ENCODE measurements at places on chromosomes 11 and 22.
A peak's percentile ranks its signal among the peaks of the same experiment; 100 is the strongest.

DNA sequence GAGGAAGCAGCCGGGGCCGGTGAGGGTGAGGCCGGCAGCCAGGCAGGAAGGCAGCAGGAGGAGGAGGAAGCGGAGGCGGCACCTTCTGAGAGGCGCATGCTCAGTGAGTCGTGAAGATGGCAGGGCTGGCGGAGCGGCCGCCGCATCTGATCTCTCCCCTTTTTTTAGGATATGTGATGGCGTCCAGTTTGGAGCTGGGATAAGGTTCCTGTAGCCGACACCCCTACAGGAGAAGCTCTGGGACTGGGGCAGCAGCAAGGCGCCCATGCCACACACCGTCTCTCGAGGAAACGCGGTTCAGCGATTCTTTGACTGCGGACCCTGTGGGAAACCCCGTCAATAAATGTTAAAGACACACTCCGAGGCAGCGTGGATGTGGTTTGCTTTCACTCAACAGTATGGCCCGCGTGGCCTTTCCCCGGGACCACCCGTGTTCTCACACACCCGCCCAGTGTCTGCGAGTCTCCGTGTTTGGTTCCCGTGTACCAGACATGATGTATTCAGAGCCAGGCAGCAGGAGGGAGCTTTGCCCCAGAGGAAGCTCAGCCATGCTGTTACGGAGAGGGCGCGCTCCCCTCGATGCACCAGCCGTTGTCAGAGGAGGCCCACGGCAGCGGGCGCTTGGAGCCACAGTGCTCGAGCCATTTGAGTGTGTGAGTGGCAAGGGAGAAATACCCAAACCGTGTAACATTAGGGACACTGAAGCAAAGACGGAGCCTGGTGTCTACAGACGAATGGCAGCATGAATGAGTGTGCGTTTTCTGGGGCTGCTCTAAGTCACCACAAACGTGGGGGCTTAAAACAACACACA is 27.7 kb upstream of the PARVB start:
- H3K4me1 ChIP-seq = peaks cover 11% of the 10 kb centered on the region
- peak overlapping the region; percentile 46 for H3K27ac ChIP-seq
- H3K4me3 ChIP-seq = peak overlapping the region; percentile 24
- peaks cover 37% of the 10 kb centered on the region for H3K36me3 ChIP-seq

GRCh38 chr11:7457211-7457610 is 28.1 kb upstream of the OLFML1 start:
- no peaks in the 10 kb centered on the region for H3K27me3 ChIP-seq
- H3K4me1 ChIP-seq = no peaks in the 10 kb centered on the region
- DNase-seq = no peak
- no peak overlapping the region for H3K27ac ChIP-seq
- H3K36me3 ChIP-seq = no peaks in the 10 kb centered on the region
- no peak overlapping the region for H3K4me3 ChIP-seq

GRCh38 chr11:62553080-62553838 is 6.7 kb upstream of the AHNAK start:
- peak overlapping the region; percentile 83 for H3K27ac ChIP-seq
- peaks cover 70% of the 10 kb centered on the region for H3K4me1 ChIP-seq
- no peak overlapping the region for H3K4me3 ChIP-seq
- peak; percentile 80 for DNase-seq
- peaks cover 10% of the 10 kb centered on the region for H3K27me3 ChIP-seq
- peaks cover 3% of the 10 kb centered on the region for H3K36me3 ChIP-seq

DNA sequence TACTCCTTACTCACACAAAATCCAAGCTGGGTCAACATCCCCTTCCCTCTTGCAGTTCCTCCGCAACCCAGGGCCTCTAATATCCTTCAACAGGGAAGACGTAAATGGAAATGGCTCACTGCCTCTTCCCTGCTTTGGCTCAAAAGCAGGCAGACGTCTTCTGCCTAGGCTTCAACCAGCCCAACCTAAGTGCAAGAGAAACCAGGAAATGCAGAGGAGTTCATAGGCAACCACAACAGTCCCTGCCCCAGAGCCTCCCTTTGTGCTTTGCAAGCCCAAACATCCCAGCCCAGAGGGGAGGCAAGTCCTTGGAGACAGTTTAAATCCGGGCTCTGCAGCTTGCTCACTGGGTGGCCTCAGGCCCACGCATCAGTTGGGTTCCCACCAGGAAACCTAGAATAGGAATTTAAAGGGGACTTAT is 33.3 kb downstream of the CD6 start:
- no peak overlapping the region for H3K4me3 ChIP-seq
- DNase-seq = peak; percentile 78
- peak overlapping the region; percentile 5 for H3K27ac ChIP-seq
- H3K36me3 ChIP-seq = peaks cover 38% of the 10 kb centered on the region

- no peaks in the 10 kb centered on the region for H3K27me3 ChIP-seq
- no peak overlapping the region for H3K4me3 ChIP-seq
- DNase-seq = no peak
- no peaks in the 10 kb centered on the region for H3K36me3 ChIP-seq
- no peak overlapping the region for H3K27ac ChIP-seq
Measured at GRCh38 chr11:76701294-76702040, 30.9 kb upstream of the LRRC32 start.

- no peaks in the 10 kb centered on the region for H3K27me3 ChIP-seq
- H3K36me3 ChIP-seq = peaks cover 35% of the 10 kb centered on the region
- H3K4me1 ChIP-seq = peaks cover 27% of the 10 kb centered on the region
- H3K27ac ChIP-seq = peak overlapping the region; percentile 97
Measured at GRCh38 chr11:117230999-117231841, 653 bp downstream of the PCSK7 start.

GRCh38 chr11:26730414-26731083 is 8.7 kb upstream of the SLC5A12 start:
- no peak overlapping the region for H3K4me3 ChIP-seq
- no peak for DNase-seq
- H3K36me3 ChIP-seq = no peaks in the 10 kb centered on the region
- no peak overlapping the region for H3K27ac ChIP-seq

- no peak overlapping the region for H3K4me3 ChIP-seq
- no peak overlapping the region for H3K27ac ChIP-seq
- no peaks in the 10 kb centered on the region for H3K36me3 ChIP-seq
- DNase-seq = no peak
Measured at GRCh38 chr11:33463059-33463458, 205.9 kb downstream of the HIPK3 start.

GRCh38 chr11:122337241-122337640 is 221.2 kb upstream of the BLID start:
- DNase-seq = no peak
- H3K4me3 ChIP-seq = no peak overlapping the region
- no peaks in the 10 kb centered on the region for H3K4me1 ChIP-seq
- no peaks in the 10 kb centered on the region for H3K27me3 ChIP-seq
- no peak overlapping the region for H3K27ac ChIP-seq
- H3K36me3 ChIP-seq = no peaks in the 10 kb centered on the region

GRCh38 chr11:71108013-71108865 is 144.1 kb downstream of the SHANK2 start:
- no peaks in the 10 kb centered on the region for H3K27me3 ChIP-seq
- no peak for DNase-seq
- no peak overlapping the region for H3K27ac ChIP-seq
- no peak overlapping the region for H3K4me3 ChIP-seq
- no peaks in the 10 kb centered on the region for H3K36me3 ChIP-seq
- H3K4me1 ChIP-seq = no peaks in the 10 kb centered on the region

DNA sequence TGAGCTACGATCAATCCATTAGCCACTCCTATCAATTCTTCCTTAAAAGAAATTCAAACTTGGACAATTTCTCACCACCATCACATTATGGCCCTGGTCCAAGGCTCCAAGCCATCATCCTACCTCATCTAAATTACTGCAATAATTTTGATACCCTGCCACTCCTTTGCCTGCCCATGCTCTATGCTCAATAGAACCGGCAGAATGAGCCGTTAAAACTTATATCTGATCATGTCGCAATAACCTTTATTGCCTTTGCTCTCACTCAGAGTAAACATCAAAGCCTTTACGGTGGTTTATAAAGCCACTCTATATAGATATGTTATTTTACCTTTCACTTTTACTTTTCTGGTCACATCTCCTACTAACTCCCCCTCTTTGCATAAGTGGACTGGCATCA is 2392.1 kb upstream of the RAG2 start:
- H3K27ac ChIP-seq = no peak overlapping the region
- no peaks in the 10 kb centered on the region for H3K27me3 ChIP-seq
- no peak overlapping the region for H3K4me3 ChIP-seq
- no peaks in the 10 kb centered on the region for H3K36me3 ChIP-seq

- no peak overlapping the region for H3K4me3 ChIP-seq
- H3K27ac ChIP-seq = peak overlapping the region; percentile 42
- H3K27me3 ChIP-seq = peaks cover 2% of the 10 kb centered on the region
- no peak for DNase-seq
- no peaks in the 10 kb centered on the region for H3K36me3 ChIP-seq
Measured at GRCh38 chr11:7600205-7600775, 73.0 kb downstream of the CYB5R2 start.

DNA sequence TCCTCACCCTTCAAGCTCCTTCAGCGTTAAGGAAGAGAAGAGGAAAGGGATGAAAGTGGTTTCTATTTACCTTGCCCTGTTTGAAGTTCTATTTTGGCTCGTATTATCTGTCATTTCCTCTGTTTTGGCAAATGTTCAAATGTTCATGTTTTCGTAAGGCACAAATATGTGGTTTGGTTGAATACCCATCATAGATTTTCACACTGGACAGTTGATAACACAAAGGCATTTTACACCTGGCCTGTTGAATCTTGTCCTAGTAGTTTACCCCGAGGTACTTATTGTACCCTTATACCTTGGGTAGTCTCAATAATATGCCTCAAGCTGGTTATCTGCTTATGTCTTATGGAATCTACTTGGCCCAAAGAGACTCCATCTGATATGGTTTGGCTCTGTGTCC is 706.9 kb downstream of the METTL15 start:
- H3K27me3 ChIP-seq = no peaks in the 10 kb centered on the region
- no peak for DNase-seq
- no peaks in the 10 kb centered on the region for H3K4me1 ChIP-seq
- H3K4me3 ChIP-seq = no peak overlapping the region

DNA sequence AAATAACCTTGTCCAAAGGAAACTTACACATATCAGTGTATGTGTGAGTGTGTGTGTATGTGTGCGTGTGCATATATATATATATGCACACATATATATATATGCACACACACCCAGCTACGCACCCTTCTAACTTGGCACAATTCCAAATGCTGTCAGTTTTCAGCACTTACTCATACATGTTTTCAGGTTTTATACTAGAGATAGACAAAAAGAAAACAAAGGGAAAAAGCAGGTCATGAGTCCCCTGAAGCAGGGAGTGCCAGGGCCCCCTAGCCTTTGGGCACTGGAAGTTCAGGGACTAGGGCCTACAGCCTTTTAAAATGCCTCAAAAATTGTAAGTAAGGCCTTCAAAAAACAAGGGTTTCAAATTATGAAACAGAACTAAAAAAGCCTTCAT is 265.4 kb downstream of the CADM1 start:
- no peak overlapping the region for H3K27ac ChIP-seq
- no peaks in the 10 kb centered on the region for H3K36me3 ChIP-seq
- no peaks in the 10 kb centered on the region for H3K4me1 ChIP-seq
- no peak overlapping the region for H3K4me3 ChIP-seq
- H3K27me3 ChIP-seq = no peaks in the 10 kb centered on the region

GRCh38 chr11:12169822-12170221 is 59.4 kb downstream of the MICAL2 start:
- no peak for DNase-seq
- no peaks in the 10 kb centered on the region for H3K4me1 ChIP-seq
- no peaks in the 10 kb centered on the region for H3K36me3 ChIP-seq
- H3K27ac ChIP-seq = no peak overlapping the region

GRCh38 chr11:107859459-107860239 is 1.1 kb upstream of the SLC35F2 start:
- H3K4me3 ChIP-seq = peak overlapping the region; percentile 55
- H3K27me3 ChIP-seq = peaks cover 7% of the 10 kb centered on the region
- peaks cover 6% of the 10 kb centered on the region for H3K4me1 ChIP-seq
- H3K27ac ChIP-seq = peak overlapping the region; percentile 61
- peak; percentile 19 for DNase-seq
- H3K36me3 ChIP-seq = no peaks in the 10 kb centered on the region

DNA sequence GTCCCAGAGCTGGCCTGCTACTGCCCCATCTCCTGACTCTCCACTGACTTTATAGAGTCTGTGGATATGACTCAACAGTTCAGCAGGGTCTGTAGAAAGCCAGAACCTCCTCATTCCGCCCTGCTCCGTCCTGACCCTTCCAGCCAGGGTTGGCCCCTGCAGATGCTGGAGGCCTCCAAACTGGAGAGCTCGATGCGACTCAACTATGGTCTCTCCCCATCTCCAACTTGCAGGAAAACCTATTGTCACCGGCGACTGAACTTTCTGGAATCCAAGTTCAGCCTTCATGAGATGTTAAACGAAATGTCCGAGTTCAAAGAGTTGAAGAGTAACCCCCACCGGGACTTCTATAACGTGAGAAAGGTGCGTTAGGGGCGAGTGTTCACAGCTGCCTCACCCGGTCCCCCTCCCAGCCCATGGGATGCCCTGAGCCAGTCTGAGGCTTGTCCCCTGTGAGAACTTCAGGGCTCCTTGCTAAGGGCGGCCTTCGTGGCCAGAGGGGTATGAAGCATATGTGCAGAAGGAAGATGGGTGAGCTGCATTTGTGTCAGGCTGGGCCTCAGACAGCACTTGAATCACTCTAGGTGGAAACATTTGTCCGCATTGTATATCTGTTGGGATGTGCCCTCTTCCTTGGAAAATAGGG is 32.1 kb downstream of the AMPD3 start:
- peaks cover 18% of the 10 kb centered on the region for H3K4me1 ChIP-seq
- H3K36me3 ChIP-seq = peaks cover 55% of the 10 kb centered on the region
- no peak overlapping the region for H3K4me3 ChIP-seq
- H3K27ac ChIP-seq = no peak overlapping the region
- DNase-seq = no peak

GRCh38 chr11:70002433-70002832 is 75.7 kb upstream of the ANO1 start:
- no peak for DNase-seq
- no peaks in the 10 kb centered on the region for H3K36me3 ChIP-seq
- no peaks in the 10 kb centered on the region for H3K4me1 ChIP-seq

DNA sequence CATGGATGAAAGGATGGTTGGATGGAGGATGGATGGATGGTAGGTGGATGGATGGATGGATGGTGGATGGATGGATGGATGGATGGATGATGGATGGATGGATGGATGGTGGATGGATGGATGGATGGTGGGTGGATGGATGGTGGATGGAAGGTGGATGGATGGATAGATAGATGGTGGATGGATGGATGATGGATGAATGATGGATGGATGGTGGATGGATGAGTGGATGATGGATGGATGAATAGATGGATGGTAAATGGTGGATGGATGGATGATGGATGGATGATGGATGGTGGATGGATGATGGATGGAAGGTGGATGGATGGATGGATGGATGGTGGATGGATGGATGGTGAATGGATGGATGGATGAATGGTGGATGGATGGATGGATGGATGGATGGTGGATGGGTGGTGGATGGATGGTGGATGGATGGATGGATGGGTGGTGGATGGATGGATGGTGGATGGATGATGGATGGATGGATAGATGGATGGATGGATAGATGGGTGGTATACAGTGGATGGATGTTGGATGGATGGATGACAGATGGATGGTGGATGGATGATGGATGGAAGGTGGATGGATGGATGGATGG is 350.8 kb downstream of the BRD1 start:
- no peaks in the 10 kb centered on the region for H3K36me3 ChIP-seq
- peaks cover 5% of the 10 kb centered on the region for H3K27me3 ChIP-seq
- H3K27ac ChIP-seq = no peak overlapping the region
- no peaks in the 10 kb centered on the region for H3K4me1 ChIP-seq
- no peak overlapping the region for H3K4me3 ChIP-seq
- no peak for DNase-seq
